ENCODE measurements at places on chromosomes 12 and 14. TPM values are rescaled to one million over a fixed set of nuclear protein-coding genes. Genes with fewer than 3 reads are reported as not detected.

ANO4 gene
- total RNA-seq = not detected

EXOC3L4 gene
- 1.8 TPM for total RNA-seq

RIC8B gene
- total RNA-seq = 7.9 TPM

FOXG1 gene
- not detected for total RNA-seq

KCNK10 gene
- total RNA-seq = 0.07 TPM

GRCh38 chr12:71191509-71192196 is 33.9 kb upstream of the TSPAN8 start:
- DNase-seq = no peak

- DNase-seq = no peak
Observed at GRCh38 chr14:71497645-71498086, 434.6 kb upstream of the RGS6 start.

- DNase-seq = no peak
Observed at GRCh38 chr12:19437996-19438395, 1.3 kb upstream of the AEBP2 start.

All from NCI-H460 (cell line).